ENCODE measurements at places on chromosomes 7 and 10.

DNA sequence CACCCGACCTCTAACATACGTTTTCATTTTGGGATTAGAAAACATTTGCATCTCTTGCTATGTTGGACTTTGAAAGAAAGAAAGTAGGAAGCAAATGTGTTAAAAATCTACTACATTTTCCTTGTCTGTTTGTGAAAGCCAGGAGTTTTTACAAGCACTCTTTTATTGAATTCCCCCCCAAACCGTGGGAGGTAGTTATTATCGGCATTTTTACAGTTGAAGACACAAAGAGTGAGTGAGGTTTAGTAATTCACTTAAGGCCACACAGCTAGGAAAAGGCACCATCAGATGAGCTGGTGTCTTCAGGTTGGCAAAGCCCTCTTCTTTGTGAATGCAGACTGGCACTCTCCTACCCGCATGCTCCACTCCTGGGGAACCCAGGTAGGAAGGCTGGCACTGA lies 23.5 kb upstream of the SFMBT2 start:
- DNase-seq = no peak

DNA sequence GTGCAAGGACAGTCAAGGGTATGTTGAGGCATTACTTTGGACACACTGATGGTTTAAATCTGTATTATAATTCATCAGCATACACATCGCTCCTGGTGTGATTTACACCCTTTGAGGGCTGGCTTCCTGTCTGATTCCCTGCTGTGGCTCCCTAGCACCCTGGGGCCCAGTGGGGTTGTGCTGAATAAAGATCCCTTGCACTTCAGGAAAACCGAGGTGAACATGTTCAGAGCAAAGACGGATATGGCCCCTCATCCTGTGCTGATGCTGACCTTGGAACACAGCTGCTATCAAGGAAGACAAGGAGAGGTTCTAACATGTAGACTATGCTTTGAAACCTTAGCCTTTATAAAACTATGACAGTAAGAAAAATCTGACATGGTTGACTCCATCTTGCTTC lies 84.6 kb upstream of the UNC5B start:
- no peak for DNase-seq

GRCh38 chr10:61847087-61847486 lies 54.4 kb upstream of the ARID5B start:
- no peak for DNase-seq

DNA sequence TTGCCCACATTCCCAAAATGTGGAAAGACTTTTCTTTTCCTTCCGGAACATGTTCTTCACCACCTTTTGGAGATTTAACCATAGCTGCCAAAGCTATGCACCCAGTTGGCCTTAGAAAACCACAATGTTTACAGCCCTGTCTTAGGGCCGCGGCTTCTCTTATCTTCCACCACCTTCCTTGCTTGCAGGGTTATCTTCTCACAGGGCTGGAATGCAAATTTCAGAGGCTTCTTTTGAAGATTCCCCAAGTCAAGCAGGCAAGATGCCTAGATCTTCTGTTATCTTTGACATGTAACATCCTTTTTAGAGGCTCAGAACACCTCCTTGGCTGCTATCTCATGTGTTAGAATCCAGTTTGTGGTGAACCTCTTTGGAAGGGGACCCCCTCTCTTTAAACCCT lies 11.1 kb downstream of the KCTD7 start:
- no peak for DNase-seq

- no peak for DNase-seq
Observed at GRCh38 chr7:93178213-93178612, 30.0 kb upstream of the SAMD9L start.

DNA sequence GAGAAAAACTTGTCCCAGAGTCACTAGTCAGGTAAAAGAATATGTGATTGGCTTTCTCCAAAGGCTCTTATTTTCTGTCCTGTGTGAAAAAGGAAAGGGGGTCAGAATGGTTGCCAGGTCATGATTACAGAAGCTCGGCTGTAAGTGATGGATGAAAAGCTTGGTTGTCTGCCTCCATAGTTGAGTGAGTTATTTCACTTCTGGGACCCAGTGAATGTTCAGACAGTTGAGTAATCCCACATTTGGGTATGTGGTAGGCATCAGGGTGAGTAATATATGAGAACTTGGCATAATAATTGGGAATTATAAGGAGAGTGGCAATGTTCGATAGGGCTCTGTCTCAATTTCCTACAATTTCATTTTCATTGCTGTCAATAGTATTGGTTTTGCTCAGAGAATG lies 72.5 kb downstream of the BBS9 start:
- DNase-seq = no peak

GRCh38 chr7:126803990-126804389 lies 448.8 kb downstream of the GRM8 start:
- no peak for DNase-seq

DNA sequence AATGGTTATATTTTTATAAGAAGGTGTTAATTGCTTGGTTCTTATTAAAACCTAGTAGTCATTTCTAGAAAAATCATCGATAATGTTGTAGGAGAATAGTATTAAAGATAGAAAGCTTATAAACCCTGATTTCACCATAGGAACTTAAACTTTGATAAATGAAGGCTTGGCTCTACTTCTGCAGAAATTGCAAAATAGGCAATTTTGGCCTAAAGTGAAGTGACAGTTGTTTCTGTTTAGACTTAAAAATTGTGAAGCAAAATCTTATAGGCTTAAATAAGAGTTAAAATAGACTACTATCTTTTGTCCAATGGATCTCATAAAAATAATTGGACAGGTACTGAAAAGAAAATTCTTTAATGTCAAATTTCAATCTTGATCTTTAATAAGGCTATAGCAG lies 321.6 kb upstream of the FZD8 start:
- no peak for DNase-seq

DNA sequence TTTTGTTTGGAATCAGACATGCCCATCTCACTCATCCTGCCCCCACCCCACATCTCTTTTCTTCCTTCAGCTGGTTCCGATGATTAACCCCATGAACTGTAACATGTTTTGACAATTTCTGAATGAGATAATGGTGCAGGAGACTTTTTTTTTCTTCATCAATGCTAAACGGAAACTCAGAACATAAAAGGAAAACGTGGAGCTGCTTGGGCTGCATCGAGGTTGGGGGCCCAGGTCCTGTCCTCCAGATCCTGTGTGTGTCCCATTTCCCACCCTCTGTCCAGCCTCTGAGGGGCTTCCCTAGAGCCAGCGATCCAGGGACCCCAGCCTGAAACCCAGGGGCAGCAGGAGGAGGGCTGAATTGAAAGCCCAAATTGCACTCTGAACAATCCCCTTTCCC lies 263.8 kb upstream of the GRB10 start:
- DNase-seq = no peak

GRCh38 chr7:74101061-74101681 lies 17.6 kb downstream of the LIMK1 start:
- no peak for DNase-seq

GRCh38 chr10:61164458-61165160 lies 220.6 kb upstream of the RHOBTB1 start:
- DNase-seq = no peak

DNA sequence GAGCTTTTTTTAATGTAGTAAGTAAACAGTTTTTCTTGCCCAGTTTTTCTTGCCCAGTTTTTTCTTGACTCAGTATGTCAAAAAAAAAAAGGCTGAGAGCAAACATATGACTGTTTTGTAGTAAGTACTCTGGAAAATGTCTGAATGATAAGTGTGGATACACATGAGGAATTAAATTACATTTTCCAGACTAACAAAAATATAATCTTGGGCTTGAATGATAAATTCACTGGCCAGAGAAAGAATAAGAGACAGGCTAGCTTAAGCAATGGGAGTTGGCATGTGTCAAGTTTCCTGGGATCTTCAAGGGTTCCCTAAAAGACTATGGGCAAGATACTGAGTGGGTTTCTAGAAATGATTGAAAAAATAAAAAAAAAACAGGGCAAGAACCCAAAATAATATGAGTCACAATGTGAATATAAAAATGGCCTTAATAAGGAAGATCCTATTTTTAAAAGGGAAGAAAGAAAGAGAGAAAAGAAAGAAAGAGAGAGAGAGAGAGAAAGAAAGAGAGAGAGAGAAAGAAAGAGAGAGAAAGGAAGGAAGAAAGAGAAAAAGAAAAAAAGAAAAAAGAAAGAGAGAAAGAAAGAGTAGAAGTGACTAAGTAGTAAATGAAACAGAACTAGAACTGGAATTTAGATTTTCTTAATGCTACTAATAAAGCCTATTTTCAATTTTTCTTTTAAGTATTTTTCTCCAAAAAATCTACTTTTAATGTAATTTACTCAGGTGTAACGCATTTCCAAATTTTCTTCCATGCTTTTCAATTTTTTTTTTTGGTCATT lies 60.2 kb downstream of the TFPI2 start:
- DNase-seq = no peak

DNA sequence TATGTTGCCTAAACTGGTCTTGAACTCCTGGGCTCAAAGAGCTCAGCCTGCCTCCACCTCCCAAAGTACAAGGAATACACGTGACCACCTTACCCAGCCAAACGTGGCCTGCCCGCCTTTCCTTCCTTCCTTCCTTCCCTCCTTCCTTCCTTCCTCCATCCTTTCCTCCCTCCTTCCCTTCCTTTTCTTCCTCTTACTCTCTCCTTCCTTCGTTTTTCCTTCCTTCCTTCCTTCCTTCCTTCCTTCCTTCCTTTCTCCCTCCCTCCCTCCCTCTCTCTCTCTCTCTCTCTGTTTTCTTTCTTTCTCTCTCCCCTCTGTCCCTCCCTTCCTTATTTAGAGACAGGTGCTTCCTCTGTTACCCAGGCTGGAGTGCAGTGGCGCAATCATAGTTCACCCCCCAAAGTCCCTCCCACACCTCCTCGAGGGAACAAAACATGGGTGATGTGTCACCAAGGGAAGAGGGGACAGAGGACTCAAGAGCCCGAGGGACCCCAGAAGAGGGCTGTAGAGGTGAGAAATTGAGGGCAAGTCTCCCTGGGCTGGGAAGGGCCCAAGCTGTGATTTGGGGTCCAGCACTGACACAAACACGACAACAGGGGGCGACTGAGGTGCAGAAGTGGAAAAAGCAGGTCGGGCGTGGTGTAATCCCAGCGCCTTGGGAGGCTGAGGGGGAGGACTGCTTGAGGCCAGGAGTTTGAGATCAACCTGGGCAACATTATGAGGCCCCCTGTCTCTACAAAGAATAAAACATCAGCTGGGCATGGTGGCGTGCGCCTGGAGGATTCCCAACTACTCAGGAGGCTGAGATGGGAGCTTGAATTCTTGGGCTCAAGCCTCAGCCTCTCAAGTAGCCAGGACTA lies 28.1 kb downstream of the EPHB4 start:
- peak; percentile 57 for DNase-seq

- no peak for DNase-seq
Observed at GRCh38 chr7:140231771-140232491, 55.1 kb upstream of the KDM7A start.

- DNase-seq = peak; percentile 52
Observed at GRCh38 chr10:123997486-123998196, 95.8 kb downstream of the CHST15 start.

DNA sequence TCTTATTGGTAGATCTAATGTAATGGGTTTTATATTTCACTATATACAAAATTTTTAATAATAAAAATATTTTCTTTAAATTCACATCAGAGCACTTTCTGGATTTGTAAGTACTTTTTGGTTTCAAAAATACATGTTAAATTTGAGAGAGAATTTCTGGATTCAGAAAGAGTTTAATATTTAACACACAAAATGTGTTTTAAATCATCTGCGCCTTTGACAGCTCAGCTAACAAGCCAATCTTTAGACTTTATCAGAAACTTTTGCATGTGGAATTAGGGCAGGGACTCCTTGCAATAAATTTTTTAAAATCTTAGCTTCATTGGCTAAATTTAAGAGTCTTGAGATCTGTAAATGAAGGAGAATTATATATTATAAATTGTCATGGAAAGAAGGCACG lies 32.7 kb upstream of the RHOBTB1 start:
- no peak for DNase-seq

GRCh38 chr10:36441557-36441956 lies 683.8 kb upstream of the ANKRD30A start:
- no peak for DNase-seq

DNA sequence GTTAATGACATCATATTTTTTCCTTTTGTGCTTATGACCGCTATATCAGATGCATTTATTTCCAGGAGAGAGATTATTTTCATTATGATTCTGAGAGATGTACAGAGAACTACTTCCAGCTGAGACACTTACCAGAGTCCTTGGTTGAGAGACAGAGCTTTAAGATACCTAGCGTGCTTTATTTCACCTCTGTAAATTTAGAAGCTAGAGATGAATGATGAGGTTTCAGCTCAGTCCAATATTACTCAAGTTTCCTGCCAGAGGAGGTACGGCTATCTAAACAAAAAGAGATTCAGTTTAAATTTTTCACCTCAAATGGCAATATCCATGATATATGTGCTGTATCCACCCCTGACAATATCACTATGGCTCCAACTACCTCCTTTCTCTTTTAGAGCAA lies 182.6 kb upstream of the FAM3C start:
- DNase-seq = no peak

GRCh38 chr7:15464667-15465121 lies 97.1 kb downstream of the AGMO start:
- DNase-seq = no peak

- DNase-seq = no peak
Observed at GRCh38 chr7:136063326-136063666, 86.1 kb upstream of the MTPN start.

GRCh38 chr7:128322040-128322643 lies 21.6 kb downstream of the RBM28 start:
- DNase-seq = no peak

- no peak for DNase-seq
Observed at GRCh38 chr7:6128205-6128604, 97.0 kb downstream of the ANKRD61 start.

GRCh38 chr10:46091828-46092523 lies 45.9 kb upstream of the MSMB start:
- DNase-seq = no peak

GRCh38 chr10:114310346-114310745 lies 71.3 kb downstream of the VWA2 start:
- DNase-seq = no peak

GRCh38 chr7:47320296-47320695 lies 261.6 kb downstream of the TNS3 start:
- no peak for DNase-seq

DNA sequence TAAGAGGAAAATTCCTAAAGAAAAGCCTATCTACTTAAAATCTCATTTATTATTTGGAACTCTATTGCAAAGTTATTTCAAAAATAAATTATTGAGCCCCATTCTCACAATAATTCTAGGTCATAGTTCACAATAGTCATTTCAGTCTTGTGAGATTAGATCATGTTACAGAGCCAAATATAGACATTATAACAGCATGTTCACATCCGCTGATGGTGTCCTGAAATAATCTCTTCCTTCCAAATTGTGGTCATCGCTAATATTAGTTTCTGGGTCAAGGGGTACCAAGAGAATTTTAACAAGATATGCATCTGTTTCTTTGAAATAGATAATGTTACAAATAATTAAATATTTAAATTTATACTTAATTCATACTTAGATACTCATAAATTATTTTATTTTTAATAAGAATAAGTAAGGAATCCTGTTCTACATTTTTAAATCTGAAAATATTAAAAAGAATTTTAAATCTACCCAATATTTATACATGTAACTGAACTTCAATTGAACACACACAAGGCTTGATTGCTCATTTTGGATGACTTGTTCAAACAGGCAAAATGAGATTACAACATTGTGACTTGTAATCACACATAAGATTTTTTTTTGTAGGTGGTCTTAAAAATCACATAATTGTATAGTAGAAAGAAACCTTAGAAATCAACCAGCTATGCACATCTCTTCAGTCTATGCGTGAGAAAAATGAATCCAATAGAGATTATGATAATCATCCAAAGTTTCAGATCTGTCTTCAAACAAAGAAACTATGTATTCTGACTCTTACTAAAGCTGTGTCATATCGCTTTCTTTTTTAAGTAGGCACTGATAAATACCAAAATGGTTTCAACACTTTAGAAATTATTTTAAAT lies 13.1 kb downstream of the GNAT3 start:
- DNase-seq = no peak
